ENCODE measurements at places on chromosomes 13 and 19. TPM values are rescaled to one million over a fixed set of nuclear protein-coding genes. Genes with fewer than 3 reads are reported as not detected.

KCNC3 gene
- polyA plus RNA-seq, result 1.6 TPM

PABPC3 gene
- not detected for polyA plus RNA-seq

TBXA2R gene
- 0.69 TPM for polyA plus RNA-seq

S1PR4 gene
- 24.4 TPM for polyA plus RNA-seq

GGACT gene
- polyA plus RNA-seq, result 3.0 TPM

CEACAM16 gene
- not detected for polyA plus RNA-seq

ZNF208 gene
- 0.28 TPM for polyA plus RNA-seq

WASF3 gene
- 2.6 TPM for polyA plus RNA-seq

KLK5 gene
- polyA plus RNA-seq, result not detected

CCL25 gene
- 0.17 TPM for polyA plus RNA-seq

LIM2 gene
- polyA plus RNA-seq, result not detected

C19orf81 gene
- polyA plus RNA-seq, result not detected

DZIP1 gene
- polyA plus RNA-seq, result 1.8 TPM

ETV2 gene
- polyA plus RNA-seq, result 5.4 TPM

GRWD1 gene
- 9.9 TPM for polyA plus RNA-seq

ZNF610 gene
- 0.90 TPM for polyA plus RNA-seq

CCDC169 gene
- not detected for polyA plus RNA-seq

NLRP4 gene
- polyA plus RNA-seq, result not detected

MEDAG gene
- 18.0 TPM for polyA plus RNA-seq

CRTC1 gene
- 8.9 TPM for polyA plus RNA-seq

OR4F17 gene
- not detected for polyA plus RNA-seq

REEP6 gene
- 5.6 TPM for polyA plus RNA-seq

PCDH8 gene
- not detected for polyA plus RNA-seq

SIGLEC7 gene
- 1.8 TPM for polyA plus RNA-seq

ZNF829 gene
- under 0.01 TPM for polyA plus RNA-seq

ZNF792 gene
- 1.8 TPM for polyA plus RNA-seq

LILRB4 gene
- polyA plus RNA-seq, result 3.0 TPM

TOMM40 gene
- 32.4 TPM for polyA plus RNA-seq

ATP4A gene
- polyA plus RNA-seq, result not detected

GJB2 gene
- 6.0 TPM for polyA plus RNA-seq

AKT2 gene
- 31.2 TPM for polyA plus RNA-seq

ZNF441 gene
- polyA plus RNA-seq, result 2.4 TPM

SWSAP1 gene
- polyA plus RNA-seq, result 4.3 TPM

TEKTIP1 gene
- polyA plus RNA-seq, result not detected

CA11 gene
- 2.1 TPM for polyA plus RNA-seq
